ENCODE measurements at places on chromosomes 12 and 14.

DNA sequence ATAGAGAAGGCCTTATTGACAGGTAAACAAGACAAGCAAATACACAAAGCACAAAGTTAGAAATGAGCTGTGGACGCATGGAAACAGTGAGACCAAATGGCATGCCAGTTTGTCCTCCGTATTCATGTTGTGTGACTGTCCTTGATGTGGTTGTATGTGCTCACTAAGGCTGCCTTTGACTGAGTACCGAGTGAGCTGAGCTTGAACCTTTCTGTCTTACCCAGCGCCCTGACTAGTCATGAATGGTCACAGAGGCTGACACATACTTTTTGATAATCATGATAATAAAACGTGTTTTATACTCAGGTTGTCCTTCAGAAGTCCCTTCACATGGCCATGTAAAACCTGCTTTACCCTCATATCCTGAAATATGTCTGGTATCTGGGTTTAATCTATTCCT, 553 bp upstream of the CATSPERB start:
- DNase-seq: no peak

DNA sequence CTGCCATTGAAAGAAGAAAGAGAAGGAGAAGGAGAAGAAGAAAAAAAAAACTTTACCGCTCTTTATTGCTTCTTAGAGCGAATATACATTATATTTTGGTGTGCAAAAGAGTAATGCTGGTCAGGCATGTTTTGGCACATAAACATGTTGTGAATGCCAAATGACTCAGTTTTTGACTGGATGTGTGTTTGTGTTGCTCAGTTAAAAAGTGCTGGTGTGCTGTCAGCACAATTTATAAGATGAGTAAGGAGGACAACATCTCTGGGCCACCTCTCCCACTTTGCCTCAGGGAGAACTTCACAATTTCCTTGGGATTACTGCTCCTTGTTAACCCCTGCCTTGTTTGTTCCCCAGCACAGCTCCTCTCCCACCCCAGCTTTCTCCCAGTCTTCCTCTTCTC, 584.8 kb downstream of the ETNK1 start:
- DNase-seq: no peak

DNA sequence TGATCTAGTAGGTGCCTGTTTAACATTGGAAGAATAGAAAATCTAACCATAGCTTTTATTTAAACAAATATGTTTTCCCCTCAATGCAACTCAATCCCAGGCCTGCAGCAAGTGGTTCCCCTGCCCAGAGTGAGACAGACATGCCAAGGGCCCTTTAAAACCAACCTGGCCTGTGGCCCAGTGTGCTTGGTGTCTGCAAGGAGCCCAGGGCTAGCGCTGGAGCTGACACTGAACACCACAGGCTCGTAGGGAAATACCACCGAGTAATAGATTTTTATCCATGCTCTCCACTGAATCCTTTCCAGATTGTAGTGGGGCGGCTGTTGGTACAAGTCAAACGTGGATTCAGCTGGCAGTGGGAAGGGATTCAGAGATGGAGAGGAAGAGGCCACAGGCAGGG, 95.6 kb upstream of the NRXN3 start:
- DNase-seq: no peak

DNA sequence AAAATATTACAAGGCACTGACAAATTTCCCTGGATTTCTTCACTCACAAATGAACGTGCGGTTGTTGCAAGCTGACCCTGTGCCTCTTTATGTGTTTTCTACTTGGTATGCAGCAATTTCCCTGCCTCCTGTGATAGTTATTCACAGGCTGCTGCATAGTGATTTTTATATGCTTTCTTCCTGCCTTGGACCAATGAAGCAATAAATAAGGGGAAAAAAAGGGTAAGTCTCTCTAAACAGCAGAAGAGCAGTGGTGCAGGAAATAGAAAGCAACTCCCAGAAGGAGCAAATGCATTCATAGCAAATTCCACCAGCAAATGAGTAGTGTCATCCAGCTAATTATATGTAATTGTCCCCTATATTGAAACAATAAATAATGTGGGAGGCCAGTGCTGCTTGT, 737.9 kb downstream of the GALC start:
- DNase-seq: no peak

DNA sequence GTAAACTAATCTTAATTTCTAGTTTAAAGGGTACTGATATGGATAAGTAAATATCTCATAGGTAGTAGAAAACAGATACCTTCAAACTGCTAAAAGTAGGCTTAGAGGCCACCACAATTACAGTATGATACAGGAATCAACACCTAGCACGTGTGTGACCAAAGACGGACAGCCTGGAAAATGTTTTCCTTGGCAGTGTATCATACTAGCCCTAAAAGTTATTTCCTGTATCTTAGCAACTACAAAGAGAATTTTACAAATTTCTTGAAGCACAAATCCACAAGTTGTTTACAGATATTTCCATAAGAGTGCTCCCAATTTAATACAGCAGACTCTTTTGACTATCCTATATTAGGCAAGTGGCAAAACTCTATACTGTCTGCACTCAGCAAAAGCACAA, 106.0 kb downstream of the ITPR2 start:
- DNase-seq: no peak

- DNase-seq: peak; percentile 28
Measured at GRCh38 chr12:53381731-53382630, 2.0 kb downstream of the SP1 start.

GRCh38 chr14:21191809-21192446, 36.1 kb upstream of the OR5AU1 start:
- peak; percentile 79 for DNase-seq

DNA sequence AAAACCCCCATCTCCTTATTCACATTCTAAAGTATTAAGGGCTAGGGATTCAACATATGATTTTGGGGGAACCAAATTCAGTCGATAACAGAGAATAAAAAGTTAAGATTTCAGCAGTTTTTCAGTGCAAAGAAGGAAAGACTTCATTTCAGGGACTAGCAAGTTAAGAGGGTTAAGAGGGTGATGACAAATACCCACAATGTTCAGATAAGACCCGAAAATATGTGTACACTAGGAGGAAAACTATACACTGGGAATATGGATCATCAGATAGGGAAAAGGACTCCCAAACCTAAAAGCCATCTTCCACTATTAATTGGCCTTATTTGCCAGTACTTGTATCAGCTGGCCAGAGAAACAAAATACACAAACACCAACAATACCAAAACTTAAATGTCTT, 824.2 kb downstream of the SLC16A7 start:
- DNase-seq: no peak

DNA sequence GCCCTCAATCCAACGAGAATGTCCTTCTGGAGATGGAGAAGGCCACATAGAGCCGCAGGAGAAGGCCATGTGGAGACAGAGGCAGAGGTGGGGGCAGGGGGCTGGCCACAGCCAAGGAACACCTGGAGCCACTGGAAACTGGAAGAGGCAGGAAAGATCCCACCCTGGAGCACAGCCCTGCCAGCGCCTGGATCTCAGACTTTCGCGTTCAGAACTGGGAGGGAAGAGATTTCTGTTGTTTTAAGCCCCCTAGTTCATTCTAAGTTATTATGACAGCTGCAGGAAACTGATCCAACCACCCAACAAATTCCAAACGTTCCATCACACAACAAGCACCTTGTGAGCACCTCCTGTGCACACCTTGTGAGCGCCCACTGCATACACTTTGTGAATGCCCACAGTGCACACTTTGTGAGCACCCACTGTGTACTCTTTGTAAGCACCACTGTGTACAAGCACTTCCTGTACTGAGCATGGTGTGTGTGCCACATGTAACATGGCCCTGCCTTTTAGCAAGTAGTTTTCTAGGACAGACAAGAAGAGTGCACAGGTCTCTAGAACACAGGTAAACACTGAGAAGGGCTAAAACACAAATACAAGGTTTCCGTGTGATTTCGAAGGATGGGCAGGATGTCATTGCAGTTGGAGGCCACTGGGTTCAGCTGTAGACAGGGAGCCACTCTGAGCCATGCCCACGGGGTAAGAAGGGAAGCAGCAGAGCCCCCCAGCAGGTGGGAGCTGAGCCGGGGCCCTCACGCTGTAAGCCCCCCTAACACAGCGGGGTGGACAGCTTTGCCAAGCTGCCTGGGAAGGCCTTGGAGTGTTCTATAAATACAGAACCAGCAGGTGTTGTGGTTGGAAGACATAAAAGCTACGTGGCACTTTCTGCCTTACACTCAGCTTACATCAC, 15.4 kb downstream of the RIMBP2 start:
- DNase-seq: no peak

DNA sequence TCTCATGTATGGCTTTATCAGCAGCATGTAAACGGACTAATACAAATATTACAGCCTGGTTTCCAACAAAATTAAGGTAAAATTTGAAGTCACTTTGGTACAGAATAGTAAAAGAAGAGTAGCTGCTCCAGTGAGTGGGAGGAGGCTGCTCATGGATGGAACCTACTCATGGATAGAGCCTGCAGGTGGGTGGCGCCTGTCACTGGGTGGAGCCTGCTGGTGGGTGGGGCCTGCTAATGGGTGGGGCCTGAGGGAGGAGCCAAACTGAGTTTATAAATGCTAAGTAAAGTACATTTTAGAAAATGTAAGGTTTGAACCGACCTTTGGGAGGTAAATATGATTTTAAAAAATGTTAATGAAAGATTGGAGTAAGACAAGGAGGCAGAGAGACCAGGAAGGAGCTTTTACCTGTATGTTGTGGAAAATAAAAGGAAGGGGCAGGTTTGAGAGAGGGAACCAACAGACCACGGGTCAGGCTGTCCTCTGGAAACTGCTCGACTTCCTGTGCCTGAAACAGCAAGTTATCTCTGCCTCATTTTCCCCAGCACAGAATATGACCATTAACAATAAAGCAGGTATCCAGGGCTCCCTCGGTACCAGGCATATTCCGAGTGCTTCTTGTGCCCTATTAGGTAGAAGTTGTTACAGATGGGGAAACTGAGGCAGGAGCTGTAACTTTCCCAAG, 55.9 kb upstream of the SEL1L start:
- no peak for DNase-seq

GRCh38 chr12:79301181-79301580, 389.6 kb downstream of the PAWR start:
- DNase-seq: no peak

GRCh38 chr14:37278636-37279538, 81.2 kb downstream of the MIPOL1 start:
- no peak for DNase-seq

- DNase-seq: peak; percentile 24
Measured at GRCh38 chr12:572532-572899, 90.7 kb downstream of the NINJ2 start.

GRCh38 chr14:63345826-63346225, 27.1 kb upstream of the GPHB5 start:
- DNase-seq: no peak

DNA sequence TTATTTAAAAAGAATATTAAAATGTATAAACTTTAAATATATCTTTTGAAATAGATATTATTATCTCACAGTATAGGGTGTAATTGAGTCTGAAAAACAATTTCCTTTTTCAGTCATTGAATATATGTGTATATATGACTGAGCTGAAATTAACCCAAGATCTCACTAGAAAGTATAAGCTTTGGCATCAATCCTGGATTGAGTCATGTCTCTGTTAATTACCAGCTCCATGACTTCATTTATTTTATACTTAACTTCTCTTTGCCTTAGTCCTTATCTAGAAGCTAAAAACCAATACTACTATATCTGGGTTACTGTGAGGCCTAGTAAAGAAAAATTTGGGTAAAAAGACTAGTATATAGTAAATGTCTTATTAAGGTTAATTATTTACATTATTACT, 1020.3 kb downstream of the LRFN5 start:
- no peak for DNase-seq

DNA sequence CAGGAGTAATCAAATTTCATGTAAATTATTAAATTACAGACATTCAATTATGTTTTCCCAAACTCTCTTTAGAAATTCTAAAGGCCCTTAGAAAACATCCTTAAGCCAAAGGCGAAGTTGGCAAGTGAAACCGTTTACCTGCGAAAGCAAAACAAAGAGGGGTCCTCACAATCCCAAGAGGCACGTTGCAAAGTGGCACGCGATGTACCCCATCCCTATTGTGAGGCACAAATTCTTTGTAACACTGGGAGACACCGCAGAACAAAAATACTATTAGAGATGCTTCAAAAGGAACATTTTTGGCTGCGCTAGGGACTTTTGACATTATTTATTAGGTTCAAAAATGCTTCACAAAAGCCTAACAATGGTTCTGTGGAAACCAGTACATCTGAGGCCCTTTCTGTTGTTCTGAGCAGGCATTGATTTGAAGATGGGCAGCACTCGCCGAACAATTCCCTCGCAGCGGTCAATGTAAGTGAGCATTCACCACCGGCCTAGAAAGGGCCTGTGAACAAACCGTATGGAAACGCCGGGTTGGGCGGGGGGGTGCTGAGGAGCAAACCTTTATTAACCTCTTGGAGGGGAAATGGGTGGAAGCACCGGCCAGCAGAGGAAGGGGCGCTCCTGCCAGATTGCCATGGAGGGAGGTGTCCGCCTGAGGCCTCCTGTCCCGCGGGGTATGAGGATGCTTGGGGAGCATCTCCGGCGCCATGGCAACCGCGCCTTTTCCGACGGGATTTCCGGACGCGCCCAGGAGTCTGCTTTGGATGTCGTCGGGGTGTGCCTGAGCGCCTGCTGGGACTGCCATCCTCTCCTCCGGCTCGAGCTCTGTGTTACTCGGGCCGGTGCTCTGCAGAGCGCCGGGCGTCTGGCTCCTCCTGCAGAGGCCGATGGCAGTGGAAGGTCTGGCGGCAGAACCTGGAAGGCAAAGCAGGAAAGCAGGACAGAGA, 193.9 kb downstream of the C12orf42 start:
- no peak for DNase-seq

DNA sequence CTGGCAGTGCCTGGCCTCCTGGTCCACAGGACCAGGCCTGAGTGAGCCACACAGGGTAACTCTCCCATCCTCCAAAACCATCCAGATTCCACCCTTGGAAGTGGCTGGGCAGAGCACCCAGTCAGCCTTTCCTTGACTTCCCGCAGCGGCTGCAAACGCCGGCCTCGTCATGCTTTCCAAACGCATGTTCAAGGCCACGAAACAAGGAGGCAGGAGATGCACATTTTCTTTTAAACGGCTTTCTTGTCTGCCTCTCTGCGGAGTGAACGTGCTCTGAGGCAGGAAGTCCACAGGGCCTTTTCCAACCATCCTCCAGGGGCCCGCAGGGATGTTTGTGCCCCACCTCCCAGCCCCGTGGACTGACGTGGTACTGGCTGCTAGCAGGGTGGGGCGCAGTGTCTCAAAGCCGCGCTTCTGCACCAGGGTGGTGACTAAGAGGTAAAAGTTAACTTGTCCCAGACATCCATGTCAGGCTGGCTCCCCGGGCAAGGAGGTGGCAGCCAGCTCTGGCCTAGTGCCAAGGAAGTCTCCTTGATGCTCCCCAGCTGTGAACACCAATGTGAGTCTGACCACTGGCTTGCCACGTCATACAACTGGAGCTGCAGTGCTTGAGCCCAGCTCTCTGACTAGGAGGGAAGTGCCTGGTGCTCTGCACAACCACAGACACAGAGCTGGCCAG, 45.0 kb downstream of the KCNA5 start:
- no peak for DNase-seq

DNA sequence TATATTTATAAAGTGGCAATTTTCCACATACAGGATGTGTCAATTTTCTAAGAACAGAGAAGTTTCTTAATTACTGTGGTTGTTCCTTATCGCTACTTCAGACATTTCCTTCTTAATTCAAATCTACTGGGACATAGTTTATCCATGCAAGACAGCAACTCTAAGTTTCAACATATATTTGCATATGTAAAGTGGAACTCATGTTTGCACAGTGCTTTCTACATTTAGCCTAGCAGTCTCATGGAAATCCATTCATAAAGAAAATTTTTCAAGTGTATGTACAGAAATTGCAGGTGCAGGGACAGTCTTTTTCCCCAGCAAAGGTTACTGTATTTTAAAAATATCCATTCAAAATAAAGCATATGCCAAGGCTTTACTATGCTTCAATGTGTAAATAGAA, 956.7 kb upstream of the SEL1L start:
- no peak for DNase-seq

GRCh38 chr12:123363740-123364531, 711 bp downstream of the SBNO1 start:
- peak; percentile 44 for DNase-seq
